ENCODE measurements at places on chromosomes 16 and 17.

DNA sequence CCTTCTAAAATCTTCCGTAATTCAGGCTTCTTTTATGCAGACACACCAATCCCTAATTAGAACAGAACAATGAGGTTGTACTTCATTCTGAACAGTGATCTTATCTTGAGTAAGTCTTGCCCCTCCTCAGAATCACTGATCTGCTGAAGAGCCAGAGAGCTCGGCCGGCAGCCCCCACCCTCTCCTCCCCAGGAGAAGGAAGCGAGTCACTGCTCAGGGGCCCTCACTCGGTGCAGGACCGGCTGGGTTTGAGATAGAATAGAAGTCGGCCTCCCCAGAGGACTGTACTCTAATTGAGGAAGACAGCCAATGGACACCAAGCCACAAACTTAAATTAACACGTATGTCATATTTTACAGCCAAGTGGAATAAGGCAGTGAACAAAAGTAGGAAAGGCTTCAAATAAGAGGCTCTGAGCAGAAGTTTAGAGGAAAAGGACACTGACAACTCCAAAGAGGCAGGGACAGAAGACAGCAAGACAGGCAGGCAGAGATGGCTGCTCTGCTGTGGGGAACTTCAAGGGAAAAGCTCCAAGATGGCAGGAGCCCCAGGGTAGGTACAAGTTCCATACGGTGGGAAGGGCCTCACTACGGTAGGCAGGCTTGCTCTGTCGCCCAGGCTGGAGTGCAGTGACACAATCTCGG, 18.6 kb downstream of the CREBBP start:
- DNase-seq: no peak

GRCh38 chr17:14091367-14091766, 22.1 kb downstream of the COX10 start:
- no peak for DNase-seq

DNA sequence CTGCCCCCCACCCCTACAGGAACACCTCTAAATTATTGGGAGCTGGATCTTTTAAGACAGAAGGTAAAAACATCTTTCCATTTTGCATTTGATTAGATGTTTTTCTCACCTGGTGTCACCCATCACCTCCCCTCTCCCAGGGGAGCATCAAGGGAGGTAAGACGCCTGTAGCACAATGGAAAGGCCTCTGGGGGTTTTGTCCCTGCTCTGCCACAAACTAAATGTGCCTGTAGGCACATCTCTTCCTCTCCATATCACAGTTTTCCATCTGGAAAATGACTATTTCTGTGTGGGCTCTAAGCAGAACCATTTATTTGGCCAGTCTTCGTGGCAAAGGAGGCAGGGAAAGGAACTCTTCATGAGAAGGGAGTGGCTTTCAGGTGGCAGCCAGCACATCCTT, 76.6 kb downstream of the GNAO1 start:
- DNase-seq: no peak

- no peak for DNase-seq
These were observed 81.1 kb upstream of the ALOX12 start for GRCh38 chr17:6914711-6915110.

DNA sequence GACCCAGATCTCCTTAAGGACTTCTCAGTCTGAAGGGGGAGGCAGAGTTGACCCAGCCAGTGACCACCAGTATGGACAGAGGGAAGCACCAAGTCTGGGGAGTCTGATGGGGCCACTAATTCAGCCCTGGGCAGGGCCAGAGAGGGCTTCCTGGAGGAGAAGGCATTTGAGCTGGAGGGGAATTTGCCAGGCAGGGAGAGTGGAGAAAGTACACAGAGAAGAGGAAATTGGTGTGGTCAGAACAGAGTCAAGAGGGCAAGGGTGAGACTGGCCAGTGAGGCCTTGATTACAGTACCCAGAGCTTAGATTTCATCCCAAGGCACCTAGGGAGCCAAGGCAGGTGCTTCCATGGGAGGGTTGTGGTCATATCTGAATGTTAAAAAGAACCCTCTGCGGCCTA, 36.3 kb downstream of the MYO15A start:
- no peak for DNase-seq

- no peak for DNase-seq
These were observed 2.3 kb downstream of the CEP20 start for GRCh38 chr16:15886078-15886477.

Measured in activated T-cell treated with anti-CD3 and anti-CD28 coated beads for 24 hours (primary cell).